Ovary (tissue), 10 donors: ENCODE measurements at places on chromosomes 3 and 15. TPM values are rescaled to one million over a fixed set of nuclear protein-coding genes. Genes with fewer than 3 reads are reported as not detected.

- no peak for DNase-seq
These were observed 24.4 kb downstream of the LSM3 start for GRCh38 chr3:14202874-14203520.

Gene FRMD5
- 0.13 TPM for total RNA-seq

Gene TMEM45A
- 6.1 TPM for total RNA-seq

GRCh38 chr3:177881351-177881750 lies 654.9 kb upstream of the KCNMB2 start:
- DNase-seq: no peak

GRCh38 chr15:73924171-73924921 lies 1.9 kb upstream of the LOXL1 start:
- DNase-seq: peak; percentile 53

- no peak for DNase-seq
These were observed 21.9 kb downstream of the EID1 start for GRCh38 chr15:48899793-48900192.

- no peak for DNase-seq
These were observed 84.8 kb upstream of the LIMD1 start for GRCh38 chr3:45509768-45510129.

Gene ENTPD3
- total RNA-seq: 2.0 TPM

- no peak for DNase-seq
These were observed 61.6 kb downstream of the OTOL1 start for GRCh38 chr3:161558236-161558635.

GRCh38 chr3:44098656-44099415 lies 142.8 kb upstream of the TOPAZ1 start:
- DNase-seq: no peak

Gene BUB1B
- 1.4 TPM for total RNA-seq

Gene OR5H2
- not detected for total RNA-seq

GRCh38 chr3:177710506-177710905 lies 513.2 kb upstream of the TBL1XR1 start:
- DNase-seq: no peak

DNA sequence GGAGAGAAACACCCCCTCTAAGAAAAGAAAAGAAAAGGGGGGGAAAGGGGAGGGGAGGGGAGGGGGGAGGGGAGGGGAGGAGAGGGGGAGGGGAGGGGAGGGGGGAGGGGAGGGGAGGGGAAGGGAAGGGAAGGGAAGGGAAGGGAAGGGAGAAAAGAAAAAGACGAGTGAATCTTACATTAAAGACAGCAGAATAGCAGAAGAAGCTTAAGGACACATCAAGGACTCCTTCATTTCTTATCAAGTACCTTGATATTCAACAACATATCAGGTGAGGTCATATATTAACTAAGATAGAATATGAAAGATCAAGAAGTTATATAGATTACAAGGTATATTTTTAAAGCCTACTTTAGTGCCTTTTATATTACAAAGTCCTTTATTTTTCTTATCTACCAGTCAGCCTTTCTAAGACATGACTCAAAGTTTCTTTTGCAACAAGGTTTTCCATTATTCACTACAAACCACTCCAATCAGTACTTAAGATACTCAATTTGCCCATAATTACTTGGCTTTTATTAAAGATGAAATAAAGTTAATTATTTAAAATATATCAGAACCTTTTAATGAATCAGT lies 17.7 kb upstream of the AADAC start:
- no peak for DNase-seq

DNA sequence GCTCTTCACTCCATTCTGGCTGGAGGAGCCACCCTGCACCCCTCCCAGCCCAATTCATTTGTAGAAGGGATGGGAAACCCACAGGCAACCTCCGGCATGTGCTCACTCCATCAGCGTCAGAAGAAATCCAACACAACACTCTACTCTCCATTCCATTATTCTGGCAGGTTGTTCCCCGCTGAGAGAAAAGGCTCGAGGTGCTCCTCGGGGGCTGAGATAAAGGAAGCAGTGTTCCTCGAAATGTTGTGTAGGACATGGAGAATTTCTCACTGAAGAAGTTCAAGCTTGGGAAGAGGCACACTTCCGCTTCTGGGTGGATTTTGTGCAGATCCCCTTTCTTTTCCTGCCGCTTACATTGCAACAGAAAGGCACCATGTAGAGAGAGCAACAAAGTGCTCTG lies 355.0 kb upstream of the CFAP20DC start:
- DNase-seq: no peak

- DNase-seq: no peak
These were observed 137.9 kb upstream of the LIPC start for GRCh38 chr15:58293622-58294550.

Gene THUMPD3
- total RNA-seq: 30.1 TPM

DNA sequence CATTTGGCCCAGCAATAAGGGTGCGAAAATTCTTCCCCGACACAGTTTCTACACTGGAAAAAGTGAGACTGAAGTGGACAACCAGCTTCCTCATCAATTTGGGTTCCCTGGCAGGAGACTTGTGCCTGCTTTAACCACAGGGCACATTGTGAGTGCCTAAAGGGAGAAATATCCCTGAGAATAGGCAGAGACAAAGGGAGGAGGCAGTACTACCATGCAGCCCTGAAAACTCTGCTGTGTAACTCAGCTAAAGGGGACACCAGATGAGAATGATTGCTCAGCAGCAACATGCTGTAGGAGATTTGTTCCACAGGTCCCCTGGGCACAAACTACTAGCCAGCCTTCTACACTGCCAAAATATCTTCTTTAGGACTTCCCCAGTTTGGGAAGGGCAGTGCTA lies 15.6 kb upstream of the KPNA4 start:
- DNase-seq: no peak

- no peak for DNase-seq
These were observed 27.3 kb upstream of the SLC28A2 start for GRCh38 chr15:45224621-45225217.

DNA sequence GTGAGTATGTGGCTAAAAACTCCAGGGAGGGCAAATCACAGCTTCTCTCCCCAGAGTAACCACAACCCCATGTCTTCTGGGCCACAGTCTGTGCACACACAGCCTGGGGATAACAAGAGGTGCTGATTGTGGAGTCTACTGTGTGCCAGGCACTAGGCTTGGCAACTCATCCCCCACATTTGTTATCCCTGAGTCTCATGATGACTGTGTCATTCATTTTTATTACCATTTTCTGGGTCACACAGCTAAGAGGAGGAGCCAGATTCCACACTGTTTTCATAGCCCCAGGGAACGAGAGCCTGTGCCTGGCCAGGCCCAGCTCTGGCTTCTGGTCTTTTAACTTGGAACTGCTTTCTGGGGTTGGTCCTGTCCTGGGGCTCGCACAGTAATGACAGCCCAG lies 34.5 kb downstream of the ESYT3 start:
- DNase-seq: no peak

Gene SLCO2A1
- total RNA-seq: 3.7 TPM

Gene CALML4
- total RNA-seq: 6.3 TPM

DNA sequence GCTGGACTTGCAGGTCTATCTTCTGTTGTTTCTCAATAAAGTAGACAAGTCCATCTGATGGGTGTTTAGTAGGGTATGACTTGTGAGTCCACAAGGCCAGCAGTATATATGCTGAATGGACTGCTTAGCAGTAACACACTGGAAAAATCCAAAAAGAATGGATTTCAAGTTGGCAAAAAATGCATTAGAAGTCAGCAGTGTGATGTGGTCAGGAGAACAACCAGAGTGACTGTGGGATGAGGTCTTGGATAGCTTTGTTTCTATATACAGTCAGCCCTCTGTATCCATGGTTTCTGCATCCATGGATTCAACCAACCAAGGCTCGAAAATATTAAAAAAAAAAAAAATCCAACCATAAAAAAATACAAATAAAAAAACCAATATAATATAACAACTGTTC lies 55.8 kb downstream of the LPP start:
- DNase-seq: no peak

DNA sequence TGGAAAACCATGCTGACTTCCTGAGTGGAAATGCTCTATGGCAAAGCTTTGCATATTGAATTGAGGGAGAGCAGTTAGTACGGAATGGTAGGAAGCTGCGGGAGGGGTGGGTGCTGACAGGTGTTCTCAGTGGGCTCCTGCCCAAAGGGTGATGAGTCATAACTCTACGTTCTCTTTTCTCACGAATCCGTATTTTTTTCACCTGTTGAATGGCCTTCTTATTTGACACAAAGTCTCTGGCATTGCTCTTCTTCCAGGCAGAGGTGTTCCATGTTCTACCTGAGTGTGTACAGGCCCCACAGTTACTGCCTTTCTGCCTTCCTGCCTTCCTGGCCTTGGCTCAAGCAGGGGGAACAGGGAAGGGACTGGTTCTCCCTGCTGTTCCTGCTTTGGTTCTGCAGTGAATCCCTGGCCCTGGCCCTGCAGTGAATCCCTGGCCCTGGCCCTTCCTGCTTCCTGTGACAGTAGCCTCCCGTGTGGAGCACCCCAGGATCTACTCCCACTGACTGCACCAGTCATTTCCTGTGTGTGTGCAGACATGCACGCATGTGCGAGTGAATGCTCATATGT lies 31.9 kb downstream of the TRAK1 start:
- no peak for DNase-seq

Gene DISP2
- 1.5 TPM for total RNA-seq

DNA sequence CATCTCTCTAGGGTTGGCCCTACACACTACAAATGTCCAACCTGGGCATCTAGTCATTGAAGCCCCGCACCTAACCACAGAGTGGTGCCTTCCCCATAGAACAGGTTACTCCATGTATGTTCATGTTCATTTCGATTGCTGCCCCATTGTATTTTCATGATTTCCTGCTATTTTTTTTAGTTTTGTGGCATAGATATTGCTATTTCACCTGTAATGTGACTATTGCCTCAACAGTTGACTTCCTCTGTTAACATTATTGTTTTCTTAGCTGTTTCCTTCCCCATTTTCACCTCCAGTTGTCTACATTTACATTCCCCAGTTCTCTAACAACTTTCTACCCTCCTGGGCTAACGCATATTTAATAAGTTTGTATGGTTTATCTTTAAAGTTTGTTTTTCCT lies 137.7 kb upstream of the RBMS3 start:
- no peak for DNase-seq

Gene GABRB3
- 0.60 TPM for total RNA-seq

DNA sequence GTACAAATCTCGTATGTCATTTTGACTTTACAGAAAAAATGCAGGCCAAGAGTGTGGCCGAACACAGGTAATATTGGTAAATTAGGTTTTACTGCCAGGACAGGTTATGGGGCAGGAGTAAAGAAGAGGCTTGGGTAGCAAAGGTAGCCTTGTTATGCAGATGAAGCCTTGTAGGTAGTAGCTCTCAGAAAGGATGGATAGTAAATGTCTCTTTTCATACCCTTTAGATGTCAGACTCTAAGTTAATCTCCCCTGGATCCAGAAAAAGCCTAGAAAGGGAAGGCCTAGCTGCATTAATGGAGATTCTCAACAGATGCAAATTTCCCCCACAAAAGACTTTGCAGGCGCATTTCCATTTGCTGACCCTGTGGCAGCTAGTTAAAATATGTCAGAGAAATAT lies 1445.1 kb upstream of the CADM2 start:
- no peak for DNase-seq

GRCh38 chr3:81390796-81391195 lies 370.6 kb downstream of the GBE1 start:
- DNase-seq: no peak

GRCh38 chr3:127049393-127049792 lies 66.5 kb downstream of the PLXNA1 start:
- peak; percentile 19 for DNase-seq

DNA sequence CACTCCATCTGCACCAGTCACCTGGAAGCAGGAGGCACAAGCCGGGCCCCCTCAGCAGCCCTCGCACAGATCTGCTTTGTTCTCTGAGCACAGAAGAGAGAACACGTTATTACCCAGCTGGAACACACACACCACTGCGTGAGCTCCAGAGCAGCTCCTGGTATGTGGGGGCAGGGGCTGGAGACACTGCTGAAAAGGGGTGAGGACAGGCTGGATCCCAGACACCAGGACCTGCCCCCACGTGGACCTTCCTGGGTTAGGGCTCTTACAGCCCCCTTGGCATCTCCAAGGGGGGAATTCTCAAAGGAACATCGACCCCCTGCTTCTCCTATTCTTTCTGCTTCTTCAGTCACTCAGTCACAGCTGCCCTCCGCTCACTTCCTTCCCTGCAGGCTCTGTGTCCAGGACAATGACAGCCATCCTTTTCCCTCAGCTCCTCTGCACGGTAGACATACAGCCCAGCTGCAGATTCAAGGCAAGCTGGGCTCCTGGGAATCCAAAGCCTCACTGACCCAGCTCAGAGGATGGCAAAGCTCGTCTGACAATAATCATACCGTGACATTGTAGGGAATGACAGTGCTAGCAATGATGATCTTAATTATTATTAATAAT lies 33.7 kb downstream of the PRR20G start:
- no peak for DNase-seq

DNA sequence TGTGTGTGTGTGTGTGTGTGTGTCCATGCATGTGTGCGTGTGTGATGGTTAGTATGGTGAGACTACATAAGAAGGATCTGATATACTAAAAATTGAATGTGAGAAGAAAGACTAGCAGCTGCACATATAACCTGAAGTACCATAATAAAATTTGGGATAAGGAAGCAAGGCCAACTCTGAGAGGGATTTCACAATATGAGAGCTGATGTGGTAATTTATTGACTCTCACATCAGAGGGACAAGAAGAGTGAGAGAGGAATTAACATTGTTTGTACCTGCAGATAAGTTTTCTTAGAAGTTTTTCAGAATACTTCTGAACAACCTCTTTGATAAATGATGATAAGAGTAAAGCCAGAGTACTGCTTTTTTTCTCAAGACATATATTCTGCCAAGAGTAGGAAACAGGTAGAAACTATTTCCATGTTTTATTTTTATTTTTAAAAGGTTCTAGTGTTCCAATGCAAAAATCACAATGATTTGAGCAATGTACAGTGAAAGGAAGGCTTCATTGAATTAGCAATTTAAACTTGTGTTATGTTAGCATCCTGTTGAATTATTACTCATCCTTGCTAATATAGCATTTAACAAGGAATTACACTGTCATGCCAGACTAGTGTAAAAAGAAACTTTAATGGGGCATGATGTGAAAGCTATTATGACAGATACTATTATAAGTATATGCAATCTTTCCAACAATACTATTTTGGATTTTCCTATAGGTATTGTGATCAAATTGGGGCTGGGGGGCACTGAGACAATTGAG lies 415.5 kb upstream of the ARPP21 start:
- DNase-seq: no peak

Gene DAZL
- total RNA-seq: not detected

DNA sequence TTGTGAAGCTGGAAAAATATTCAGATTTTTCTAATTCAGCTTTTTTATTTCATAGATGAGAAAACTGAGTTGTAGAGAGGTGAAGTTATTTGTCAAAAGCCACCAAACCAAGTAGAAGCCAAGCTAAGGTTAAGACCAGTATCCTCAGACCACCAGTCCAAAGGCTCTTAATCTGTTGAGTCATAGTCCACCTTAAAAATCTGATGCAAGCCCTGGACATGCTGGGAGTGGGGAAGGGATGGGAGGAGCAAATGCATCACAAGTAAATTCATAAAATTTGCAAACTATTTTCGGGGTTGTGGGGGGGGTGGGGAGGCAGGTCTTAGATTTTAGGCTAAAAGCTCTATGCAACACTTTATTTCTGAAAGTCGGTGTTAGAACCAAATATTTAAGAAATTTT lies 307.7 kb upstream of the SEMA6D start:
- DNase-seq: no peak
